ENCODE measurements at places on chromosomes 12 and 14. TPM values are rescaled to one million over a fixed set of nuclear protein-coding genes. Genes with fewer than 3 reads are reported as not detected.

The ABCC9 gene
- not detected for polyA plus RNA-seq

The DHRS2 gene
- polyA plus RNA-seq: not detected

DNA sequence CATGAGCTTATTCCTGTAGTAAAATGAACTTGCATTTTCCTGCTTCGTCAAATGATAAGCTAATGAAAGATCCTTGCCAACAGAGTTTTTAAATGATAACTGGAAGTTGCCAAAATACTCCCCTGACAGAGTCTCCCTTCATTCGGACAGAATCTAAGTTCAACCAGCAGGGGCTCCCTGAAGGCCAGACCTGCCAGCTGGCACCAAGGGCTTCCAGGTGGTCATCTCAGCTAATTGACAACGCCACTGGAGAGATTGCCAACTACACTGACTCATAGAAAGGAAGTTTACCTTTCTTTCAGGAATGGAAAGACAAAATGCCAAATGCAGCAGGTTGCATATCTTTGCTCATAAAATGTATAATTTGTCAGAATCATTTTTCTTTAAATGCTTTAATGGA is 462.8 kb downstream of the GXYLT1 start:
- H3K36me3 ChIP-seq: no peaks in the 10 kb centered on the region
- no peak overlapping the region for H3K27ac ChIP-seq
- no peak overlapping the region for H3K4me3 ChIP-seq
- no peaks in the 10 kb centered on the region for H3K27me3 ChIP-seq

The NEMF gene
- 48.9 TPM for polyA plus RNA-seq

DNA sequence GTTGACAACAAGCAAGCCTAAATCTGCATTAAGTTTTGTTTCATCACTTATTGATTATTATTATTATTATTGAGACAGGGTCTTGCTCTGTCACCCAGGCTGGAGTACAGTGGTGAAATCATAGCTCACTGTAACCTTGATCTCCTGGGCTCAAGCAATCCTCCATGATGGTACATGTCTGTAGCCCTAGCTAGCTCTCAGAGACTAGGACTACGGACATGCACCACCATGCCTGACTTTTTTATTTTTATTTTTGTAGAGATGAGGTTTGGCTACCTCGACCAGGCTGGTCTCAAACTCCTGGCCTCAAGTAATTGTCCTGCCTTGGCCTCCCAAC is 35.7 kb upstream of the STK38L start:
- no peak overlapping the region for H3K27ac ChIP-seq
- H3K4me1 ChIP-seq: no peaks in the 10 kb centered on the region
- H3K36me3 ChIP-seq: no peaks in the 10 kb centered on the region
- no peak overlapping the region for H3K4me3 ChIP-seq

DNA sequence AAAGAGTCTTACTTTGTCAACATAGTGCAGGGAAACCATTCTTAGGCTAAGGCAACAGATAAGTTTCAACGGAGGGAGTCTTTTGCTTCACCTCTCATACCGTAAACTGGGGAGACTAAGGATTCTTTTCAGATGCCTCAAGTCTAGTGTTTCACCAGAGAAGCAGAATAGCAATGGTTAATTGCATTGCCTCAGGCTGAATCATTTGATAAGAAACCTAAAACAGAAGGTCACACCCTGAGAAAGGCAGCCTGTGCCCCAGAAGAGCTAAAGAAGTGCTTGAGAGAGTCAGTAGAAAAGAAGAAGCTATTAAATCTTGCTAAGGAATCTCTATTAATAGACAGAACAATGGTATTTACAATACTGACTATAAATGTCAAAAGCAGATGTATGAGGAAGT is 21.8 kb upstream of the ATXN7L3B start:
- no peak overlapping the region for H3K4me3 ChIP-seq
- H3K4me1 ChIP-seq: no peaks in the 10 kb centered on the region
- no peaks in the 10 kb centered on the region for H3K27me3 ChIP-seq
- H3K36me3 ChIP-seq: no peaks in the 10 kb centered on the region
- H3K27ac ChIP-seq: no peak overlapping the region

Data from CD8-positive, alpha-beta memory T cell (primary cell).